Lower lobe of right lung (tissue), 2 donors: ENCODE measurements at places on chromosomes 16 and 17. TPM values are rescaled to one million over a fixed set of nuclear protein-coding genes. Genes with fewer than 3 reads are reported as not detected.

OR2C1 gene
- not detected for total RNA-seq

HSPB9 gene
- not detected for total RNA-seq

FLOT2 gene
- 170 TPM for total RNA-seq

DNA sequence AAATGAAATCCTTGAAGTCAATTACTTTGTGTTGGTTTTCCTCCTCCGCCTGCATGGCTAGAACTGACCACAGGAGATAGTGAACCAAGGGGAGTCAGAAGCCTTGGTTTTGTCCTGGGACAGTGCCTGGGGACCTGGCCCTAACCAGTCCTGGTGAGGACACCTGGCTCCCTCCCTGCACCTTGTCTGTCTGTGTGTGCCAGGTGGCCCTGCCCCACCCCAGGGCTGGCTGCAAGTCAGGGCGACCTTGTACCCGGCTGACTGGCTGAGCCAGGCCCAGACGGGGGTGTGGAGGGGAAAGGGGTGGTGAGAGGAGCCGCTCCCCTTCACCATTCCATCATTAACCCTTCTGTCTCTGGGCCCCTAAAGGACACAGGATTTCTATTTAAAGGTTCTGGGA is 3.4 kb downstream of the RAPGEFL1 start:
- no peak overlapping the region for H3K4me3 ChIP-seq
- H3K36me3 ChIP-seq = peaks cover 9% of the 10 kb centered on the region
- no peaks in the 10 kb centered on the region for H3K27me3 ChIP-seq
- peaks cover 15% of the 10 kb centered on the region for H3K4me1 ChIP-seq
- no peak overlapping the region for H3K27ac ChIP-seq
- DNase-seq = no peak

DNA sequence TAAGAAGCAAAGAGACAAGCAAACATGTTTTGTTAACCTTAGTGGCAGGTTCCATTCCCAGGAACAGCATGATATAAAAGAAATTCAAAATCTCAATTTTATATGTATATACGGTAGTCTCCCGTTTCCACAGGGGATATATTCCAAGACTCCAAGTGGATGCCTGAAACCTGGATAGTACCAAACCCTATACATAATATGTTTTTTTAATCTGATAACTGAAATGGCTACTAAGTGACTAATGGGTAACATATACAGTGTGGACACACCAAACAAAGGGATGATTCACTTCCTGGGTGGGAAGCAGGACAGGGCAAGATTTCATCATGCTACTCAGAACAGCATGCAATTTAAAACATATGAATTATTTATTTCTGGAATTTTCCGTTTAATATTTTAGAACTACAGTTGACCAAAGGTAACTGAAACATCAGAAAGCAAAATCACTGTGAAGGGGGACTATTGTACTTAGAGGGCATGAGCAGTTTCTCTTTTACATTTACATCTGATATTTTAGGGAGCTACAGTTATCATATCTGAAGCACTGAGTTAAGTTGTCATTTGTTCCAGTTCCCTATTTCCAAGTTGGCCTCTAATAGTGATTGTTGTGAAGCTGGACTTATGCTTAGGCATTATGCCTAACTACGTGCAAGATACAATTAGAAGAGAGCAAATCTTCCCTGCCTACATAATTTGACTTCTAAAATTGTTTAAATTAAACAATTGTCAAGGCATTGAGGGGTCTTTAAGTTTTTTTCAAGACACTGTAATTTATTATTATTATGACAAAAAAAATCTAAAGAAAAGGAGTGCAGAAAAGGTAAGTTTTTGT is 34.1 kb upstream of the ABCA6 start:
- peaks cover 7% of the 10 kb centered on the region for H3K4me1 ChIP-seq
- no peak overlapping the region for H3K4me3 ChIP-seq
- H3K27ac ChIP-seq = no peak overlapping the region
- no peaks in the 10 kb centered on the region for H3K27me3 ChIP-seq
- peaks cover 3% of the 10 kb centered on the region for H3K36me3 ChIP-seq
- no peak for DNase-seq

DNA sequence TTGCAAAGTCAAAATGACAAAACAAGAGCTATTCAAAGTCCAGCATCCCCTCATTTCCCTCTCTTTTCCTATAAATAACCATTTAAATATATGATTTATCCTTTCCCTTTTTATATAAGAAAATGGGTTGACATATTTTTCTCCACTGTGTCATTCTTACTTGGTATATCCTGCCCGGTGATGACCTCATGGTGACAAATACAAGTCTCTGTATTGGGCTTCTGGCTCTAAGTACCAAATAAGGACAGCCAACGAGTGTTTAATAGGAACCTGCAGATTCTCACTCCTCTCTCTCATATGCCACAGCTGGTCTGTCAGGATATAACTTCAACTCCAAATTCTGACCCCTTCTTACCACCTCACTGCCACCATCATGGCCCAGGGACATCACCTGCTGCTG is 25.5 kb upstream of the CBLN1 start:
- H3K36me3 ChIP-seq = no peaks in the 10 kb centered on the region
- H3K27me3 ChIP-seq = no peaks in the 10 kb centered on the region
- no peaks in the 10 kb centered on the region for H3K4me1 ChIP-seq
- no peak overlapping the region for H3K27ac ChIP-seq
- H3K4me3 ChIP-seq = no peak overlapping the region

DNA sequence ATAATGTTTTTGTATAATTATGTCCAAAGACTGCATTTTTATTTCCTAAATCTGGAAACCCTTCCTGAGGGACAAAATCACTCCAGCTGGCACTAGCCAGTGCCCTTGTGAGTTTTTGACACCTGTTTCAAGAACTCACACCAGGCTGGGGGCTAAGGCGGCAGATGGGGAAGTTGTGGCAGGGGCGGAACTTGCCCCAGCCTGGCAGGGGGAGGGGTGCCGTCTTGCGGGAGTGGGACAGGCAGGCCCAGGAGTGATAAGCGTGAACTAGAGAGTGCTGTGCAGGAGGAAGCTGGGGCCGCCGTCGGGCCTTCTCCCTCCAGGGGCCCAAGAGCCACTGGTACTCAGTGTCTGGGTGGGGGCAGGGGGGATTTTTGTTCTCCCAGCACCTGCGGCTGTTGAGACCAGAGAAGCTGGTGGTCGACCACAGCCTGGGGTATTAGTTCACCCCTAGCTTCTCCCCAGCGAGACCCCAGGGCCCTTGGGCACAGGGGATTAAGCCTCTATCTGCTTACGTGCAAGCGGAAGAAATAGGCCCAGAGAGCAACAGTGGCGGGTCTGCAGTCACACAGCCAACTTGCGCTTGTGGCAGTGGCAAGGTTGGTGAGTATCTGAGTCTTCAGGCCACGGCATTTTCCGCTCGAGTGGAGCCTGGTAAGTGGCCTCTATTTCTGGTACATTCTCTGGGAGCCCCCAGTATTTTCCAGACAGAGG is 40.2 kb upstream of the PLCG2 start:
- H3K27ac ChIP-seq = peak overlapping the region; percentile 20
- peaks cover 17% of the 10 kb centered on the region for H3K4me1 ChIP-seq
- H3K36me3 ChIP-seq = no peaks in the 10 kb centered on the region
- no peaks in the 10 kb centered on the region for H3K27me3 ChIP-seq
- peak; percentile 84 for DNase-seq

GRCh38 chr17:303168-303567 is 49.4 kb downstream of the RPH3AL start:
- peak; percentile 22 for DNase-seq
- no peak overlapping the region for H3K4me3 ChIP-seq
- H3K27me3 ChIP-seq = no peaks in the 10 kb centered on the region
- H3K27ac ChIP-seq = no peak overlapping the region

CMTM2 gene
- total RNA-seq = 4.0 TPM

- H3K4me1 ChIP-seq = peaks cover 13% of the 10 kb centered on the region
- H3K27me3 ChIP-seq = no peaks in the 10 kb centered on the region
- H3K36me3 ChIP-seq = peaks cover 12% of the 10 kb centered on the region
- no peak overlapping the region for H3K27ac ChIP-seq
These were observed 3.9 kb downstream of the PLEKHG4 start for GRCh38 chr16:67283039-67283825.

TBKBP1 gene
- 8.3 TPM for total RNA-seq

- H3K4me3 ChIP-seq = no peak overlapping the region
- H3K4me1 ChIP-seq = peaks cover 4% of the 10 kb centered on the region
- no peak overlapping the region for H3K27ac ChIP-seq
- H3K27me3 ChIP-seq = no peaks in the 10 kb centered on the region
These were observed 21.9 kb downstream of the DNAI2 start for GRCh38 chr17:74295625-74296547.

GRCh38 chr17:1561420-1562175 is 994 bp downstream of the PITPNA start:
- H3K4me3 ChIP-seq = peak overlapping the region; percentile 79
- H3K27me3 ChIP-seq = no peaks in the 10 kb centered on the region
- H3K4me1 ChIP-seq = peaks cover 45% of the 10 kb centered on the region
- DNase-seq = peak; percentile 61
- peak overlapping the region; percentile 85 for H3K27ac ChIP-seq
- H3K36me3 ChIP-seq = peaks cover 3% of the 10 kb centered on the region

DNA sequence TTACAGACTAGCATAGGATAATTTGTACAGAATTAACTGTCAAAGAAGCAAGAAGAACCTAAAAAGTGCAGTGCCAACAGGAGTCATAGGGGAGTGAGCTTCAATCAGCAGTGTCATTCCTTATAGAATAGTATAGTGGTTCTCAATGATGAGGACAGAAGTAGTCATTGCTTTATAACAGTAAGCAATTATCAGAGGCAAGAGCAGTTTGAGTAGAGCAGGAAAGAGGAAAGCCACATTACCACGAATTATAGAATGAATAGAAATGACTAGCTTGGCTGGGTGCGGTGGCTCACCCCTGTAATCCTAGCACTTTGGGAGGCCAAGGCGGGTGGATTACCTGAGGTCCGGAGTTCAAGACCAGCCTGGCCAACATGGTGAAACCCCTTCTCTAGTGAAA is 209.7 kb upstream of the TBX2 start:
- H3K27me3 ChIP-seq = no peaks in the 10 kb centered on the region
- no peaks in the 10 kb centered on the region for H3K4me1 ChIP-seq
- no peak overlapping the region for H3K27ac ChIP-seq
- H3K4me3 ChIP-seq = no peak overlapping the region

GRCh38 chr17:73614256-73614655 is 30.0 kb downstream of the SDK2 start:
- peaks cover 15% of the 10 kb centered on the region for H3K27me3 ChIP-seq
- H3K27ac ChIP-seq = no peak overlapping the region
- DNase-seq = no peak
- no peaks in the 10 kb centered on the region for H3K36me3 ChIP-seq

- no peaks in the 10 kb centered on the region for H3K4me1 ChIP-seq
- H3K4me3 ChIP-seq = no peak overlapping the region
- no peak for DNase-seq
- H3K36me3 ChIP-seq = no peaks in the 10 kb centered on the region
- no peak overlapping the region for H3K27ac ChIP-seq
These were observed 8.3 kb upstream of the CDH3 start for GRCh38 chr16:68636818-68637217.

DNA sequence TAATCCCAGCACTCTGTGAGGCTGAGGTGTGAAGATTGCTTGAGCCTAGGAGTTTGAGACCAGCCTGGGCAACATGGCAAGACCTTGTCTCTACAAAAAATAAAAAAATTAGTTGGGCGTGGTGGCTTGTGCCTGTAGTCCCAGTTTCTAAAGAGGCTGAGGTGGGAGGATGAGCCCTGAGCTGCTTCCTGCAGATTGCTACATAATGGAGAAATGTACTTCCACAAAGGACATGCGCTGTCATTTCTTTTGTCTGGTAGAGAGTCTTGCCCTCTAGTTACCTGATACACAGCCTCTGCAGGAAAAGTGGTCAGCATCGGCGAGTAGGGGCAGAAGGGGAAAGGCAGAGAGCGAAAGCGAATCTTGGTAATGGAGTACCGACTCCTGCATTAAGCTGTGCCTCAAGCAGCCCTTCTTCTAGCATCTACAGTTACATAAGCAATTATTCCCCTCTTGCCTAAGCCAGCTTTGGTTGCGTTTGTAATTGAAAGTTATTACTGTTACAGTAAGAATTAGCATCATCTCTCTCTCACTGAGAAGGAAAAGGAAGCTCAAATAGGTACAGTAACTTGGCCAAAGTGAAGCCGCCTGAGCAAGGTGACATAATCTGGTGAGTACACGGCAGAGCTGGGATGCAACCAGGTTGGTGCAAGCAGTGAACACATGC is 18.5 kb upstream of the GGA2 start:
- no peaks in the 10 kb centered on the region for H3K27me3 ChIP-seq
- DNase-seq = no peak
- no peak overlapping the region for H3K4me3 ChIP-seq
- H3K4me1 ChIP-seq = no peaks in the 10 kb centered on the region

KCNAB3 gene
- 5.2 TPM for total RNA-seq

ENPP7 gene
- total RNA-seq = 0.18 TPM

- no peaks in the 10 kb centered on the region for H3K36me3 ChIP-seq
- no peak overlapping the region for H3K4me3 ChIP-seq
- DNase-seq = no peak
- H3K27me3 ChIP-seq = no peaks in the 10 kb centered on the region
These were observed 471.2 kb upstream of the HSBP1 start for GRCh38 chr16:83336603-83337002.

DNA sequence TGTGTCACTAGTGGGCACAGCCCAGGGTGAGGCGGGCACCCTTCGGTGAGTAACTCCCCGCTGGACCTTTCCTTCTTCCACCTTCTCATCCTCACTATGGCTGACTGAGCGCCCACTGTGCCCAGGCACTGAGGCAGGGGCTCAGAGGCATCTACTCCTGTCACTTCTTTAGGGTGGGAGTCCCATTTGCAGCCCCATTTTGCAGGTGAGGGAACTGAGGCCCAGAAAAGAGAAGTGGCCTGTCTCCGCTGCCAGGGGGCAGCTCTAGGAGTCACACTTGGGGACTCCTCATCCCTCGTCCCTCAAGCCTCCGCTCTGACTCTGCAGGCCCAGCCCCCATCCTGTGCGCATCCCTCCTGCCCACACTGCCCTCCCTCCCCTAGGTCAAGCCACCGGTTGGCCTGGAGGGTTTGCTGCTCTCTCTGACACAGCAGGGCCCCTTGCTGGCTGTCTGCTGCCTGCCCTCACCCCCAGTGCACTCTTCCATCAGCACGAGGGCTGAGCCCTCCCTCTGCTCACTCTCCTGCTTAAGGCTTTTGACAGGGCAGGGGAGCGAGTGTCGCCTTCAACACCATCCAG is 62.4 kb downstream of the CNGB1 start:
- no peak overlapping the region for H3K27ac ChIP-seq
- H3K27me3 ChIP-seq = peaks cover 2% of the 10 kb centered on the region
- H3K36me3 ChIP-seq = no peaks in the 10 kb centered on the region
- DNase-seq = no peak
- H3K4me1 ChIP-seq = no peaks in the 10 kb centered on the region
- H3K4me3 ChIP-seq = no peak overlapping the region

GRCh38 chr16:20853143-20853542 is 46.8 kb downstream of the REXO5 start:
- no peak overlapping the region for H3K27ac ChIP-seq
- DNase-seq = no peak
- H3K4me1 ChIP-seq = peaks cover 64% of the 10 kb centered on the region
- no peak overlapping the region for H3K4me3 ChIP-seq

- H3K4me1 ChIP-seq = peaks cover 42% of the 10 kb centered on the region
- DNase-seq = no peak
- H3K36me3 ChIP-seq = peaks cover 82% of the 10 kb centered on the region
These were observed 5.6 kb downstream of the SF3B3 start for GRCh38 chr16:70529051-70529777.

GRCh38 chr17:44167181-44167861 is 3.2 kb upstream of the ASB16 start:
- no peak overlapping the region for H3K4me3 ChIP-seq
- no peak for DNase-seq
- H3K27me3 ChIP-seq = no peaks in the 10 kb centered on the region
- H3K4me1 ChIP-seq = peaks cover 13% of the 10 kb centered on the region
- H3K36me3 ChIP-seq = no peaks in the 10 kb centered on the region
